NCI-H69 (cell line): ENCODE measurements at places on chromosomes 4 and X.

- peak; percentile 72 for DNase-seq
Measured at GRCh38 chr4:85491527-85491926, 16.6 kb downstream of the ARHGAP24 start.

DNA sequence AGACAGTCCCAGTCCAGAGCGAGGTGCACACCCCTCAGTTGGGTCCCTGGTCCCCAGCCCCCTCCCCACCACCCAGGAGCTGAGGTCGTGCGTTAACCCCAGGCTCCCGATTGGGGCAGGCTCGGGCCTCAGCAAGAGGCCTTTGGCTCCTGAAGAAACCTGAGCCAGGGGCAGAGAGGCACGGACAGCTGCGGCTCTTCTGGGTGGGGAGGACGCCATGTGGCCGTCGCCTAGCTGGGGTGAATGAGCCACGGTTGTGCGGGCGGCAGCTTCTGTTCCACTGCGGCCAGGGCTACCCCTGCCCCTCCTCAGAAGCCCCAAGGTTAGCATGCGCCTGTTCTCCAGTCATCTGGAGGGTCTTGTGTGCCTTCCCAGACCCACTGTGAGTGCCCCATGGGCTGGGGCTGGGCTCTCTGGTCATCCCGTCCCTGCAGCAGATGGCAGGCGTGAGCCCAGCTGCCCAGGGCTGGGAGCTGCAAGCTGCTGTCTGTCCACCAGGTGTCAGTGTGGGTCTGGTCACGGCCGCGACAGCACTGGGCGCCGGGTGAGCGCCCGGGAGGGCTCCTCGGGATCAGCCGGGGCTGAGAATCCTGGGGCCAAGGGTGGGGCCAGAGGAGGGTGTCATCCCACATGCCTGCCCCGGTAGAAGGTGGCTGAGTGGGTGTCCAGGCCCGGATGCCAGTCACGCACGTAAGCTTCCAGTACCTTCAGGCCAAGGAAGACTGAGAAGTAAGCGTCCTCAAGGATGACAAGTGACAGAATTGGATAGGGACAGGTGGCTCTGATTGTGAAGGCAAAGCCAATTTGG is 21.9 kb downstream of the ATP2B3 start:
- DNase-seq: peak; percentile 37

GRCh38 chr4:180589575-180589974 is 1653.6 kb upstream of the TENM3 start:
- DNase-seq: no peak

- DNase-seq: no peak
Measured at GRCh38 chr4:73193659-73194058, 64.9 kb downstream of the ANKRD17 start.

- peak; percentile 56 for DNase-seq
Measured at GRCh38 chr4:167196344-167197012, 37.8 kb downstream of the SPOCK3 start.

- DNase-seq: no peak
Measured at GRCh38 chrX:103405009-103405333, 28.6 kb downstream of the BEX3 start.

DNA sequence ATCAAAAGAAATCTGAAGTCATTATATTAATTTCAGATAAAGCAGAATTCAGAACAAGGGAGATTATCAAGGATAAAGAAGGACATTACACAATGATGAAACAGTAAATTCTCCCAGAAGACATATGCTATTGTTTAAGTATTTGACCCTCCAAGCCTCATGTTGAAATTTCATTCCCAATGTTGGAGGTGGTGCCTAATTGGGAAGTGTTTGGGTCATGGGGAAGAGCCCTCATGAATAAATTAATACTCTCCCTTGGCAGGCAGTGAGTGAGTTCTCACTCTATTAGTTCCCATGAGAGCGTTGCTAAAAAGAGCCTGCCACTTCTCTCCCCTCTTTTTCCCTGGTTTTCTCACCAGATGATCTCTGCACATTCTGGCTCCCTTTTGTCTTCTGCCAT is 249.9 kb upstream of the GRIA3 start:
- DNase-seq: peak; percentile 2

DNA sequence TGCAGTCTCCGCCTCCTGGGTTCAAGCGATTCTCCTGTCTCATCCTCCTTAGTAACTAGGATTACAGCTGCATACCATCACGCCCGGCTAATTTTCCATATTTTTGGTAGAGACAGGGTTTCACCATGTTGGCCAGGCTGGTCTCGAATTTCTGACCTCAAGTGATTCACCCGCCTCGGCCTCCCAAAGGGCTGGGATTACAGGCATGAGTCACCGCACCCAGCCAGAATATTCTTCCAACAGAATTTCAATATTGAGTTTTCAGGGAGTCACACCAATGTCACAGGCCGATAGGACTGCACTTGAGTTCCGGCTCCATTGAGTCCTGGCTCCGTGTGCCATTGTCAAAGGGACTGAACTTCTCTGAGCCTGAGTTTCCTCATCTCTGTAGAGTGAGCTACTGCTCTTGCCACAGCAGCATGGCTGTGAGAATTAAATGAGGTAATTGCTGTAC is 82.9 kb downstream of the CLCN4 start:
- DNase-seq: no peak

GRCh38 chrX:16114611-16115010 is 8.8 kb upstream of the GRPR start:
- DNase-seq: no peak

GRCh38 chrX:1537031-1537715 is at the start of gene P2RY8:
P2RY8 (minus strand) TSS chrX:1537185; CDS start chrX:1466558, 70,627 bp downstream.
- no peak for DNase-seq

- DNase-seq: no peak
Measured at GRCh38 chr4:165651901-165652300, 221.1 kb upstream of the TLL1 start.

DNA sequence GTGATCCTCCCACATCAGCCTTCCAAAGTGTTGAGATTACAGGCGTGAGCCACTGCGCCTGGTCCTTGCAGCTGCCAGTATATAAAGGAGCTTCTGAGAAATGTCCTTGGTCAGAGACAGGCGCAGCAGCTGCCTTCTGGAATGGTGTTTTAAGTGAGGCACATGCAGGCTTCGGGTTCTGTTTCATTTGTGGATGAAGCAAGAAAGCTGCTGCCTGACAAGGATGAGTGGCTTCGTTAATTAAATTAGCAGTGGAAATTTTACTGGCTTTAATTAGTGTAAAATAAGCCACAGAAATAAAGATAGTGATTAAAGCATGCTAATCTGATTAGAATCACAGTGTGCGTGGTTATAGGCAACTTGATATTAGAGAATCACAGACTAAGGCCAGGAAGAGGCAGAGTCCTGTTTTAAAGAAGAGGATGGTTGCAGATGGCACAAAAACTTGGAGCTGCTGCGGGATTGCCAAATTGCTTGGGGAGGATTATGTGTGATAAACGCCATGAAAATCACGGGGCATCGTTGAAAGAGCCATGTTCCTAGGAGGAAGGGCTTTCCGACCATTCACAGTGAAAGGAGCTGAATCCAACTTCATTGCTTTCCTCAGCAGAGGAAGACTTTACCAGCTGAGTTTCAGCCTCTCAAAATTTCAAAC is 348.4 kb upstream of the FAT1 start:
- peak; percentile 5 for DNase-seq

DNA sequence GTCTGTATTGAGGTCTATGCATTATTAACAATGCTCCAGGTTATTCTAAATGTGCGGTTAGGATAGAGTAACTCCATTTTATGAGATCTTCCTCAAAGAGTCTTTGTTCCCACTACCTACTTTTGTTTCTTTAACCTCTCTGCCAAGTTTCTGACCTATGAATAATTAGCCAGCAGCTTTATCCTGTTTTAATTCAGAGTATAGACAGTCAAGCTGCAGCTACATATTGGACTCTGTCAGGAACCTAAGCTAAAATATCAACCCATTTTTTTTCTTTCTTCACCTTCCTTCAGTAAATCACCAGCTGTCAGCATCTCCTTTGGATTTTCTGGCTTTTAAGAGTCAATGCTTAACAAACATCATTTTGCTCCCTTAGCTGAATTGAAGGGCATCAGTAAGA is 72.3 kb downstream of the TMEM47 start:
- DNase-seq: no peak

- DNase-seq: no peak
Measured at GRCh38 chr4:83677656-83678055, 141.7 kb downstream of the GPAT3 start.

- peak; percentile 79 for DNase-seq
Measured at GRCh38 chr4:76969941-76970529, 20.5 kb downstream of the SEPTIN11 start.

GRCh38 chrX:130173190-130173895 is 1.6 kb downstream of the RAB33A start:
- no peak for DNase-seq

DNA sequence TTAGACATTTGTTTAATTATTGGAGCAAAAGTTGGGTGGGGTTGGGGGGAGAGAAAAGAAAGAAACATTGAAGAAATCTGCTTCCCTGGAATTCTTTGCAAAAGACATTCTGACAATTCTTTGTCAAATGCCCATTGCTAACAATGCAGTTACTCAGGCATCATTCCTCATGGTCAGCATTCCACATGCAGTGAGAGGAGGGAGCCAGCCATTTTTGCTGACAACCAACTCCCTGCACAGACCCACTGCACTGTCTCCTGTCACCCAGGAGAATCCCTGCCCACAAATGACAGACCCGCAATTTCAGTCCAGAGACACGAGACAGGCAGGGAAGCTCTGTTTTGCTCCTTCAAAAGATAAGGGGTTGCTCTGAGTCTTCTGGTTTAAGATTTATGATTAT is 985.1 kb upstream of the SLIT2 start:
- no peak for DNase-seq

DNA sequence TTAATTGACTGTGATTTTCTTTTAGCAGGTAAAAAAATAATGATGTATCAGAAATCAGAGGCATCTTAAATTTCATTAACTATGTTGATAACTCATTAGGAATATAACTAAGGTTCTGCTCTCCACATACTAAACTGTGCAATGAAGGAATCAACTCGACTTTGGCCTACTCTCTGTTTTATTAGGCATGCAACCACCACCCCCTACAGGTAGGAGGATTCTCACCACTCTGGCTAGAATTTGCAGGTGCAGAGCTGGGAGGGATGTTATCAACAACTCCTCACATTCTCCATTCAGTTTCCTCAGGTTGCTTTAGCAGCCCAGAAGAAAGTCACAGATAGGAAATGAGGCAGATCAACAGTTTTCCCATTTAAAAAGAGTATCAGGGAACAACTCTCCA is 160.1 kb downstream of the COX18 start:
- no peak for DNase-seq

DNA sequence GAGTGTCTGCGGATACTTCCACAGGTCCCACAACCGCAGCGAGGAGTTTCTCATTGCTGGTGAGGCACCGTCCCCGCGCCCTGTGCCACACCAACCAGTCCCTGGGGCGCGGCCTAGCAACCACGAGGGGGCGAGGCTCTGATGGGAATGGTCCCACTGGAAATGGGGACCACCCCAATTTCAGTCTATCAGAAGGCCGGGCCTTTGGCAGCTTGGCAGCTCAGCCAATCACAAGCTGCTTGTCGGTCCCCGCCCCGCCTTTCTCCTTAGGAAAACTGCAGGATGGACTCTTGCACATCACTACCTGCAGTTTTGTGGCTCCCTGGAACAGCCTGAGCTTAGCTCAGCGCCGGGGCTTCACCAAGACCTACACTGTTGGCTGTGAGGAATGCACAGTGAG is 3.0 kb downstream of the TIMP1 start:
- no peak for DNase-seq

DNA sequence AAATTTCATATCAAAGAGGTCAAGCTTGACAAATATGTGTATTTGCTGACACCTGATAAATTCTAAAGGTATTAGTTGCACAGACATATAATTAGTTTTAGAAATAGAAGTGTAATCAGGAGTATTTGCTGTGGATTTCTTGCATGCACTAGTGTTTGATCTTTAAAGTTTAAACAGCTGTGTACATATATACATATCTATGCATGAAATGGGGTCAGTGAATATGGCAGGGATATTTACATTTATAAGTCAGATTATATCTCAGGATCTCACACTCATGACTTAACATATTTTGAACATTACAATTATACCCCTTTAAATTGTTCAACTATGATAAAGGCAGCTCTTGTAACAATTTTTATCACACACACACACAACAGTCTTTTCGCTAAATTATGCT is 547.4 kb upstream of the ACTRT1 start:
- peak; percentile 89 for DNase-seq

GRCh38 chr4:59643682-59644081 is 1556.4 kb upstream of the ADGRL3 start:
- no peak for DNase-seq

DNA sequence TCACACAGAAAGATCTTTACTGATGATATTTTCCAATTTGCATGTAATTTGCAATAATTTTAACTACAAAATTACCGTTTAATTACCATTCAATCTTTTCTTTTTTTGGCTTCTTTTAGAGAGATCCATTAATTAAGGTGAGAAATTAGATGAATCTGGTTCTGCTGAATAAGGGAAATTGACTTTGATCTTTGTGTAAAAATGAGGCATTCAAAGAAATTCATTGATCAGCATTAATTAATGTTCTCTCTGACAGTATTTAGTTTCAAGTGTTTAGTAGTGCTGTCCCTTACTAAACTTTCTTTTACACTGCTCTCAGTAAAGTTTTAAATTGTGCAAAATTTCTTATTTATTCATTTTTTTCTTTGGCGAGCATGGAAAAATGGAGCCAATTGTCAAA is 97.2 kb upstream of the KCTD8 start:
- DNase-seq: no peak

GRCh38 chr4:1105067-1105466 is 8.3 kb downstream of the RNF212 start:
- no peak for DNase-seq

DNA sequence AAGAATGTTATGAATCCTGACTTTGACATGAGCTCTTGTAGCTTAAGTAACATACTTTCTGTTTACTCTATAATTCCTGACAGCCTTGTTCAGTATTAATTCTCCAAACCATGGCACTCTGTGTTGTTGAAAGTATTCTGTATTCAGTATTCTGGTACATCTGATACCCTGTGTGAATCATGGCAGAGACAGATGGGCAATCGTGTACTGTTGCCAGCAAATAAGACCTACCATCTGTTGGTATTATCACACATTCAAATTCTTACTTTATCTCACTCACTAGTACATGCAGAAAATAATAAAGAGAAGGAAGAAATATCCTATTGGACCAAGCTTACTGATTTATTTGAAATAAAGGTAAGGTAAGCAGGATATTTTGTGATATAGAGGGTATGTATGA is 7.9 kb downstream of the MBTPS2 start:
- DNase-seq: peak; percentile 48

- DNase-seq: no peak
Measured at GRCh38 chrX:125404667-125405160, 85.0 kb downstream of the TEX13C start.

GRCh38 chr4:63105839-63106238 is 1303.4 kb downstream of the TECRL start:
- DNase-seq: no peak

GRCh38 chrX:84453351-84454246 is 48.7 kb downstream of the HDX start:
- no peak for DNase-seq
